ENCODE measurements at places on chromosomes 4 and X.

- DNase-seq, result no peak
Observed at GRCh38 chr4:114385195-114385985, 213.2 kb upstream of the UGT8 start.

- DNase-seq, result no peak
Observed at GRCh38 chrX:148466292-148466691, 34.1 kb upstream of the AFF2 start.

- DNase-seq, result no peak
Observed at GRCh38 chr4:124786634-124787033, 74.1 kb upstream of the ANKRD50 start.

DNA sequence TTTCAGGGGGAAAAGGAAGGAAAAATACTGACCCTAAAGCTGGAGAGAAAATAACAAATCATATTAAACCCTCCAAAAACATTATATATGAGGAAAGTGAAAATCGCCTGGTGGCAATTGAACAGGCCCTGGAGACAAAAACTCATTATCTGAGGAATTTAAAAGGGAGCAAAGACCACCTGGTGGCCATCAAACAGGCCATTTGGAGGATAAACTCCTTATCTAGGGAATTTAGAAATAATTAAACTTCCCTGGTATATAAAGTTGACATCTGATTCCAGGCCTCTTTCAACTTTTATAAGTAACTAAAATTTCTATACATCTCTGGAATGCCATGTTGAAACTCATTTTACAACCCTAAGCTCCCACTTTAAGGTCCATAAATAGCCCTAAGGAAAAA, 35.2 kb downstream of the CHM start:
- DNase-seq, result no peak

DNA sequence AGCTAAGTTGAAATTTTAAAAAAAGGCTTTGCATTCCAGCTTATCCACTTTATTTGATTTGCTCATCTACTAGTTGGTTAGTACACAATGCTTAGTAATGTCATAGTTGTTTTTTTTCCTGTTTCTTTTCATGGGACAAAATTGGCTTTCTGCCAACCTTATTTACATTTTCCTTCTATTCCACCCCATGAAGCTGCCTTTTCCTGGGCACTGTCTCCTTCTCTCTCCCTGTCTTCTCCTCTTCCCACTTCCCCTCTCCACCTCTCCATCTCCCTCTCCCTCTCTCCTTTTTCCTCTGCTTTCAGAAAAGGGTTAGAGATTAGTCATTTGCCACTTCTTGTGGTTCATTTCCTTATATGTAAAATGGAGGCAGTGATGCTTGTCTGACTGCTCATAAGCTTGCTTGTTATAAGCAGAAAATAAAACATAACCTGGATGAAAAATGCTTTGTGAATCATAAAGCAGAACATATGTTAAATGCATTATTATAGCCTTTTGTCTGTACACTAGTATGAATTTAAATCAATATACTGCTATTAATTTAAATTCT, 181.9 kb downstream of the CEP135 start:
- DNase-seq, result no peak

GRCh38 chr4:128682942-128683666, 126.4 kb upstream of the JADE1 start:
- DNase-seq, result no peak

- no peak for DNase-seq
Observed at GRCh38 chr4:165355900-165356300, 22.9 kb upstream of the CPE start.

DNA sequence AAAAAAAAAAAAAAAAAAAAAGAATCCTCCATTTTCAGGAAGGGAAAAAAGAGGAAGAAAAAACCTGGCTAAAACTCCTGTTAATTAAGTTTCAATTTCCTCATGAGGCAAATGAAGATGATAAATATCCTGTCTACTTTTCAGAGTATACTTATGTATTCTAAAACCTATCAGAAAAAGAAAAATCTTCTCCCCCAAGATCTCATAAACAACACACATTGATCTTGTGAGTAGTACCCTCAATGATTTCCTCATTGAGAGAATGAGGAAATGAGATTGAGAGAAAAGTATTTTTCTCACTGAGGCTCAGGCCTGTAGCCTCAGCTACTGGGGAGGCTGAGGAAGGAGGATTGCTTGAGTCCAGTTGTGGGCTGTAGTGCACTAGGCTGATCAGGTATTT, 146.7 kb downstream of the TET2 start:
- no peak for DNase-seq

DNA sequence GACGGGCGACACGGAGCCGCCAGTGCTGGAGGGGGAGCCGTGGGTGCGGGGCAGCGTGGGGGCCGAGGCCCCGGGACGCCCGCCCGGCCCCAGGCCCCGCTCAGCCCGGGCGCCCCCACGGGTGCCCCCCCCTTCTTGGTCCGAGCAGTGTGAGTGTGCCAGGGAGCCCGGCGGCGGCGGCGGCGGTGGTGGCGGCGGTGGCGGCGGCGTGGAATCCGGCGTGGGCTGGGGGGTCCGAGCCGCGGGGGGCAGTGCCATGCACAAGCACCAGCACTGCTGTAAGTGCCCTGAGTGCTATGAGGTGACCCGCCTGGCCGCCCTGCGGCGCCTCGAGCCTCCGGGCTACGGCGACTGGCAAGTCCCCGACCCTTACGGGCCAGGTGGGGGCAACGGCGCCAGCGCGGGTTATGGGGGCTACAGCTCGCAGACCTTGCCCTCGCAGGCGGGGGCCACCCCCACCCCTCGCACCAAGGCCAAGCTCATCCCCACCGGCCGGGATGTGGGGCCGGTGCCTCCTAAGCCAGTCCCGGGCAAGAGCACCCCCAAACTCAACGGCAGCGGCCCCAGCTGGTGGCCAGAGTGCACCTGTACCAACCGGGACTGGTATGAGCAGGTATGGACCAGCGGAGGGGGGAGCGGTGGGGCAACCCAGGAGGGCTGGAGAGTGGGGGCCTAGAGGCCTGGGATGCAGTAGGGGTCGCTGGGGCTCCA, 466 bp downstream of the DLG3 start:
- no peak for DNase-seq

Measured in amniotic epithelial cell (primary cell).